Putamen (tissue), 1 donor: ENCODE measurements at places on chromosomes 2 and 18.
A peak's percentile ranks its signal among the peaks of the same experiment; 100 is the strongest.

DNA sequence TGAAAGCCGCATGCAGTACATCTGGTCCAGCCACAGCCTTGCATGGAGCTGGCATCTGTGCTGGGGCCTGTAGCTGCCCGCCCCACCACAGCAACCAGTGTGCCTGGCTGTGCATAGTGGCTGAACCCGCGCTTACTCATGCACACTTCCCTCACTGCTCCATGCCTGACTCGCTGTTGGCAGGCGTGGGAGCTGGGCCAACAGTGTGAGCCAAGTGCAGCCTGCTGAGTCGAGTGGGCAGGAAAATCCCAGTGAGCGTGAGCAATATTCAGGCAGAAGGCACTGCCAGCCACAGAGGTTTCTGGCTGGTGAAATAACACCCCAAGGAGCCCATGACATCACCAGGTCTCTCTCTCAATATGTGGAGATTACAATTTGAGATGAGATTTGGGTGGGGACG is 1674.1 kb upstream of the TMEFF2 start:
- DNase-seq: no peak

GRCh38 chr18:77433076-77433475 is 183.4 kb downstream of the GALR1 start:
- DNase-seq: no peak

GRCh38 chr18:36203360-36203895 is 16.1 kb downstream of the MOCOS start:
- no peak for DNase-seq

GRCh38 chr2:28032816-28033215 is 142.3 kb downstream of the BABAM2 start:
- no peak for DNase-seq

DNA sequence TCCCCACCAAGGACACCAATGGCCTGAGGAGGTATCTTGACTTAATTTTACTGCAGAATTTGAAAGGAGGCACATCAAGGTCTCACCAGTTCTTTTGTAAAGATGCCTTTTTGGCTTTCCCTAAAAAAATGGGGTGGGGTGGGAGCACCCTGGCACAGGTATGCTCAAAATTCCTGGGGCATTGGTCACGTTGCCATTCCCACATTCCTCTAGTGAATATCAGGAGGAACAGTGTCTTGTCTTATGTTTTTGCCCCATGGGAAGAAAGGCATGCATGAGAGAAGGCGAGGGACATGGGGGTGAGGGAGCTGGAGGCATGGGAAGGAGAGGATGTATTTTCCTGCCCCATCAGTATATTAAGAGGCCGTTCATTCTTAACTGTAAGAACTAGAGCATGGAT is 275.3 kb downstream of the CMPK2 start:
- DNase-seq: no peak

- DNase-seq: no peak
These were observed 118.8 kb downstream of the ABCA12 start for GRCh38 chr2:215019521-215020145.

- no peak for DNase-seq
These were observed 28.4 kb downstream of the ARHGAP28 start for GRCh38 chr18:6757931-6758330.

GRCh38 chr18:36284671-36285295 is 12.7 kb upstream of the FHOD3 start:
- peak; percentile 59 for DNase-seq

GRCh38 chr2:242056785-242057184 is 187.3 kb downstream of the RTP5 start:
- no peak for DNase-seq

DNA sequence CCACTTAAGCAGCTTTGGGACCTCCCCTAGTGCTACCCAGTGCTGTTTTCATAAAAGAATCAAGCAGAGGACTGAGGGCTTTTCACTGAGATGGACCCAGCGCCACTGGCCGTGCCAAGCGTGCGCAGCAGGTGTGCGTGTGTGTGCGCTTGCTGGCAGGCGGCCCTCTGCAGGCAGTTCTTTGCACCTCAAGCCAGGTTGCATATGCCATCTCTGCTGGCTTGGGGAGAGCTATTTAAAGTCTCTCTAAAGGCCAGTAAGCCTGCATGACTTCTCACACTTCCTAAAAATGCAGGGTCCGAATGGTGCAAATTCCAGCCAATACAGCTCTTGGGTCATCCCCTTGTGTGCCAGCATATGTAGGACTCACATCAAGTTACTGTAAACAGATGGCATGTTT is 255.5 kb downstream of the RNF152 start:
- DNase-seq: no peak

GRCh38 chr2:39805936-39806608 is 27.0 kb upstream of the THUMPD2 start:
- DNase-seq: no peak

DNA sequence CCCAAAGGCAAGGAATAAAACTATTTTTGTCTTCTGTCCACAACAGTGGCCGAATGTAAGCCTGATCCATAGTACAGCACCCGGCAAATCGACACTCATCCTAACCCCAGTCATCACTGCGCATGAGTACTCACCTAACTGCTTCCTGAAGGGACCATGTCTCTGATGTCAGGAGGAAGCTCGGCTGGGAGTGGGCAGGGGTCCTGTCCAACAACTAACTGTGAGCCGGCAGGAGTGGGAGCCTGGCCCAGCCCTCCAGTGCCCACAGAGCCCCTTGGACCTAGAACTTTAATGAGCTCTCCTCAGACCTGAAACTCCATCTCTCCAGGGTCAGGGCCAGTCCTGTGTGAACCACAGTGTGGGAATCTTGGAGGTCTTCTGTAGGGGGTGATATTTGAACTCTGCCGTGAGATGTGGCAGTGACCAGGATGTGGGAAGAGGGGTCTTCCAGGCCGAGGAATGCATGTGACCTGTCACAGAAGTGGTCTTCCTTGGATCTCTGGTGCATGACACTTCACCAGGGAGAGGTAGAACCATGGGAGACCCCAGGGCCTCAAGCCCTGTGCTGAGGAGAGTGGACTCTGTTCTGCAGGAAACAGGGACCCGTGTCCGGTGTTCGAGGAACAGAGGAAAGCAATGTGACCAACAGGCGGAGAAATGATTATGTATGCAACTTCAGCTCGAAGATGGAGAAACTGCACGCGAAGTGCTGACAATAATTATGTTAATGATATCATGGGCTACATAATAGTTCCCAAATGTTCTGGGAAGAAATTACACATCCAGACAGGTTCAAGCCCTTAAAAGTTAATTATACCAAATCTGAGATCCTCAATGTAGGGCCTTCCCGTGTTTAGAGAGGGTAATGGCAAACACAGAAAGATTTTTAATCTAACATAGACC is 240.1 kb upstream of the HDAC4 start:
- no peak for DNase-seq

GRCh38 chr2:10717628-10718027 is 3.8 kb upstream of the ATP6V1C2 start:
- no peak for DNase-seq

DNA sequence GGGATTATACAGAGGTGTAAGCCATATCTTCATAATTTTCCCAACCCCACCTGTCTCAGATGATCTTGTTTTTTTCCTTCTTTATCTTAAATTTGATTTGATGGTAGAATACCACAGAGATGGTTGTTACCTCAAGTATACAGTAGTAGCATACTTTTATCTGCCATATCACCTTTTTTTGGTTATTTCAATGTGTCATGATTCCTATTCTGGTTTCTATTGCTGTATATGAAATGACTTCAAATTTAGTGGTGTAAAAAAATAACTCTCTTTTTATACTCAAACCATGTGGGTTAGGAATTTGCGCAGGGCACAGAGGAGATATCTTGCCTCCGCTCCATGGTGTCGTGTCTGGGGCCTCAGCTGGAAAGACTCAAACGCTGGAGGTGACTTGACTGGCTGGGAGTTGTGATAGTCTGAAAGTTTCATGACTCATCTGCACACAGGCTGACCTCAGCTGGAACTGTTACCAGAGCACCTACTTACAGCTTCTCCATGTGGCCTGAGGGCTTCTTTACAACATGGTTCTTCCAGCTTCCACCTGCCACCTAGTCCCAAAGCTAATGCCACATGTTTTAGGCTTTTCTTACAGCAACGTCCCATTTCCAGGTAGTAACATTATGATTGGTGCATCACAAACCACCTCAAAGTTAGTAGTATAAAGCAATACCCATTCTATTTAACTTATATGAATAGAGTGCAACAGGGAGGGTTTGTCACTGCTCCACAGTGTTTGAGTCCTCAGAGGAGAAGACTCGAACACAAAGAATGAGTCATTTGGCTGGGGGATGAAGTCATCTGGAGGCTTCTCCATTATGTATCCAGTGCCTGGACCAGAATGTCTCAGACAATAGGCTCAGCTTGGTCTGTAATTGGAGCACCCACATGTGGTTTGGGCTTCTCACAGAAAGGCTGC is 82.3 kb upstream of the XPO1 start:
- no peak for DNase-seq
